H9 (cell line): ENCODE measurements at places on chromosomes 4 and X.
A peak's percentile ranks its signal among the peaks of the same experiment; 100 is the strongest.

- no peak for DNase-seq
Measured at GRCh38 chr4:65635051-65635821, 35.1 kb downstream of the EPHA5 start.

- DNase-seq, result no peak
Measured at GRCh38 chr4:17807446-17807845, 3.1 kb downstream of the DCAF16 start.

DNA sequence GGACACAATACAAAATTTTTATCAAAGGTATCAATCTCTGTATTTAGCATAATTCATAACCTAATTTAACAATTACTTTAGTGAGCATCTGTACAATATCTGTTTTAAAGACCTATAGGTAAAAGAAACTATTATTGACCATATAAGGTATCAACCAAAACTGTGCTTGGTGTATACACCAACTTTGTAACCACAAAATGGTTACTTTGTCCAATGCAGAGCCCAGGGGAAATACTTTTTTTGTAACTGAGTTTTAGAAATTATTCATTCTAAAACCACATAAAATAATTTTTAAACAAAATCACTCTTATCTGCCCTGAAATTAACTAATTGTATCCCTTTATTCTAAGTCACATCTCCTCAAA lies 5.0 kb downstream of the CXXC4 start:
- DNase-seq, result no peak

GRCh38 chrX:29066516-29066915 lies 479.3 kb downstream of the IL1RAPL1 start:
- peak; percentile 24 for DNase-seq

- no peak for DNase-seq
Measured at GRCh38 chrX:49991758-49992157, 69.4 kb downstream of the CLCN5 start.

DNA sequence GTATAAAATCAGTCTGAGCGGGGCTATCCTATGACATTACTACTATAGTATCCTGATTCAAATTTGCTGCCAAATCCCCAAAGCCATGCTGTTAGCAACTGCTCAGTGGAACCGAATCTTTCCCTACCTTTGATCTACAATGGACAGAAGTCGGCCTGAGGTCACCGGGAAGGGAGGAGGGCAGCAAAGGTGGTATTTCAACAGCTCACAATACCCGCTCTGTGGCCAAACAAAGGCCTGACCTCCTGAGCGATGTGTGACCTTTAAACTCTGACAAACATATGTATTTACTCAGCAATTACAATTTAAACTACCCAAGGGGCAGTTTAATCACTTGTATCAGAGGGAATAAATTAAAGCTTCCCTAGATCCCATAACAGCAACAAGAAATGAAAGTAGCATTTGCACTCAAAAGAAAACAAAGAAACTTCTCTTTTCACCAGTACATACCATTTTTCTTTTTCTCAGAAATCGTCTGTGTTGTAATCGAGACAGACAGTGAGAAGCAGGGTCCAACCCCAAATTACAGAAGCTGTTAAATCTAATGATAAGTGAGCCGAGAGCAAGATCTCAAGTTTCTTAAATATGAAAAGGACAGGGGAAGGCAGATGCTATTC lies 11.6 kb upstream of the TMEM128 start:
- no peak for DNase-seq

DNA sequence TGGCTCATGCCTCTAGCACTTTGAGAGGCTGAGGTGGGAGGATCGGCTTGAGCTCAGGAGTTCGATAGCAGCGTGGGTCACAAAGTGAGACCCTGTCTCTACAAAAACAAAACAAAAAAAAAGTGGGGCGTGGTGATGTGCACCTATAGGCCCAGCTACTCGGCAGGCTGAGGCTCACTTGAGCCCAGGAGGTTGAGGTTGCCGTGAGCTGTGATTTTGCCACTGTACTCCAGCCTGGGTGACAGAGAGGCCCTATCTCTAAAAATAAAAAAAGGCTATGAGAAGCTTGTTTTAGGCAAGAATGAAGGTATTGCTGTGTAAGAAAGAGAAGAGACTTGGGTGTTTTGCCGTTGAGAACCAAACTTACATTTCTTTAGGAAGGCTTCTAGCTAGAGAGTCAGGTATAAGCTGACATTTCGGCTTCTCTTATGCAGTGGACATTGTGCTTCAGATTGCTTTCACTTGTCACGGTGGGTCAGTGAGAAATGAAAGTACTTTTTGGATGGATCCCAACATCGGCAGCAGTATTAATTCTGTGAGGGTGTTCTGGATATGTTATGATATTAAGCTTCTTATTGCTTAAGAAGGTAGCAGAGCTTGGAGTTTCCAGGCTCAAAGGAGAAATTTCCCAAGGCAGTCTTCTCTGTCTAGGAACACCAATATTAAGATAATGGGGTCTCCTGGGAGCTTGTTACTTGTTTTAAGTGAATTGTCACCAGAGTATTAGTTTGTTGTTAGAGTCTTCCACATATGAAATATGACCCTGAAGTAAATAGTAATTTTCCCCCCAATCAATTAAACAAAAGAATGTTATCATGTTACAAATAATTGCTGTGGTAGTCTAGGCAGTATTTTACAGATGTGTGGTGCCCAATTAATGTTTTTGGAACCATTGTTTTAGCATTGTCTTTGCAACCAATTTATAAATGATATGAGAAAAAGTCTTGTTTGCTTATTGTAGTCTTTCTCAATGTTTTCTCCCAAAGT lies 17.6 kb downstream of the TMEM131L start:
- no peak for DNase-seq

DNA sequence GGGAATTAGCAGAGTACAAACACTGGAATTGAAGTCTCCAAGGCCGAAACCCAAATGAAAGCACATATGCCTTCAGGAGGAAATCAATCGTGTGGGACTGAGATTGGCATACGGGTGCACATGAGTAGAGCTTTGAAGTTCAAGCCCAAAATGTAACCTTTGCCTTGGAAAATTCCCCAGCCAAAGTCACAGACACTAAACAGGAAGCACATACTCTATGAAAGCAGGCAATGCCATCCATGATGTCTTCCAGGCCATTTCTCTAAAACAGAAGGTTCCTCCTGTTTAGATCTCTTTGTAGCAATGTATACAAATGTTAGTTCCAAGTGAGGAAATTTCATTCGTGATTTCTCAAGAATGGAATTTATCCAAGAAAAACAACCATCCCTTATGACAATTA lies 162.5 kb downstream of the COL4A6 start:
- no peak for DNase-seq

GRCh38 chrX:148337873-148338272 lies 162.5 kb upstream of the AFF2 start:
- DNase-seq, result no peak

DNA sequence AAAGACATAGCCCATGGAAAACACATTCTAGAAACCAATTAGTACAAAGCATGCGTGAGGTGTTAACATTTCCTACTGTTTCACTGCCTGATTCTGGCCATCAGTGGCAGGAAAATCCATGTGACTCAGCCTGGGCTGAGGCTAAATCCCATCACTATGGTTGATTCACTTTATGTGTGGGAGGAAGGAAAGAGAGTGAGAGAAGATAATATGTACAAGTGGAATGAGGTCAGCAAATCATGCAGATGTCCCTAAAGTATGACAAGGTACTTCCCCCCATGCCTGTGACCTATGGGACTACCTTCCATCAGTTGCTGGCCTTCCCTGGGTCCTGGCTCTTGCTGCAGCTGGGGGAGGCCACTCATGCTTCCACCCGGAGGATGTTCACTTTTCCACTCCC lies 64.2 kb upstream of the MAP3K15 start:
- no peak for DNase-seq

DNA sequence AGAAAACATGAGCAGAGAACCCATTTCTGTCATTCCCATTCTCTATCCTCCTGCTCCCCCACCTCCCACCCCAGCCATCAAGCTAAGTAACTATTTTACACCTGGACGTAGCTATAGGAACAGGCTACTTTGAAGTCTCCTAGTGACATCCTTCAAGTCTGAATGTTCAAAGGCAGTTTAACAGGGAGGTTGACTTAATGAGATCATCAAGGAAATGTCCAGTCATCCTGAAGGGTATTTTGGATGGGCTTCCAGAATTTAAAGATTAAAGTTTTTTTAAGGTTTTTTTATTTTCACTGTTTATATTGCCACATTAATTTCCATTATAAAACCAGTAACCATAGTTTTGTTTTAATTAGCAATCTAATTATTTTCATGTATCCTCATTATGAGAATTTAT lies 41.1 kb downstream of the HPF1 start:
- no peak for DNase-seq

DNA sequence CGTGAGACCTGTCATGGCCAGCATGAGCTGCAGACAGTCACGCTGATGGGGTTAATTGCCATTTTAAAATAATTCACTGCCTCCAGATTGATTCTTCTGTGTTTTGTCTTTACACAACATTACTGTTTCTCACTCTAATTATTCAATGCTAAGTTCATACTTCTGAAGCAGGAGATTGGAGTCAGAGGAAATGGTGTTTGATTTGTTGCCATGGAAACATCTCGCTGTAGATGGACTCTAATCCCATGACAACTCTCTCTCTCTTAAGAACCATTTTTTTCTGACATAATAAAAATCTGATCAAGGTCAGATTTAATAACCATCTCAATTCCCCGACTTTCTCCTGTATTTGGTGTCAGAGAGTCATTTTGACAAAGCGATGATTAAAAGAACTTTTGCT lies 209.0 kb downstream of the IDS start:
- DNase-seq, result no peak

DNA sequence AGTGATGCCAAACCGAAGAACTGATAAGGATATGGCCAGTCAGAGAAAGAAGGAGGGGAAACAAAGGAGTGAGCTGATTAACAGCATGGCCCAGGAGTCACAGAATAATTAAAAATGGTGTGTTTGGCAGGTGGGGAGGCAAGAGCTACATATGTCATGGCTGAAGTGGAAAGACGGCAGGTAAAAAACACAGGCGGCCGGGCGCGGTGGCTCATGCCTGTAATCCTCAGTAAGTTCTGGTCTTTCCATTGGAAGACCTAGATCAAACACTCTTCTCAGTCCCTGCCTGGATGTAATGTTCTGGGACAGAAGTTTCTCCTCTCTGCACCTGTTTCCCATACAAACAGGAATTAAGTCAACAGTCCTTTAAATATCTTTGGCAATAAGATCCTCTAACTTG lies 503.9 kb downstream of the STIM2 start:
- no peak for DNase-seq
